ENCODE measurements at places on chromosomes 4 and X. TPM values are rescaled to one million over a fixed set of nuclear protein-coding genes. Genes with fewer than 3 reads are reported as not detected.

The TRPC3 gene
- 3.9 TPM for total RNA-seq

The TMEM271 gene
- total RNA-seq: not detected

The MAP7D2 gene
- 1.7 TPM for total RNA-seq

The NALF2 gene
- not detected for total RNA-seq

The FAM47A gene
- not detected for total RNA-seq

The C4orf51 gene
- not detected for total RNA-seq

The DACH2 gene
- total RNA-seq: under 0.01 TPM

The PDGFRA gene
- 69.4 TPM for total RNA-seq

The ADGRG2 gene
- under 0.01 TPM for total RNA-seq

The CT45A1 gene
- not detected for total RNA-seq

The SPOCK3 gene
- 1.0 TPM for total RNA-seq

The SRPX gene
- total RNA-seq: 110 TPM

The SHOX gene
- not detected for total RNA-seq

The CA5B gene
- 10.1 TPM for total RNA-seq

The CXCL6 gene
- total RNA-seq: 2.5 TPM

The MAGED4B gene
- total RNA-seq: 36.6 TPM

The PFKFB1 gene
- total RNA-seq: 0.45 TPM

The HHIP gene
- 3.0 TPM for total RNA-seq

The GIMD1 gene
- total RNA-seq: not detected

The HSFX3 gene
- total RNA-seq: not detected

The FAAH2 gene
- not detected for total RNA-seq

The WAS gene
- total RNA-seq: 0.17 TPM

The PYURF gene
- 78.0 TPM for total RNA-seq

The ADH1B gene
- 2.9 TPM for total RNA-seq

The HAND2 gene
- total RNA-seq: 0.30 TPM

The RAB9B gene
- under 0.01 TPM for total RNA-seq

The DSPP gene
- total RNA-seq: not detected

The GABRG1 gene
- not detected for total RNA-seq

The UPF3B gene
- total RNA-seq: 2.1 TPM

The UCHL1 gene
- 898 TPM for total RNA-seq

The HTN3 gene
- total RNA-seq: not detected

The HTR2C gene
- total RNA-seq: not detected

The P2RY10 gene
- not detected for total RNA-seq

The TNMD gene
- not detected for total RNA-seq

The ARHGAP36 gene
- not detected for total RNA-seq

The SLITRK4 gene
- total RNA-seq: 0.17 TPM

The ZNF330 gene
- 15.3 TPM for total RNA-seq

The ZCCHC12 gene
- 0.15 TPM for total RNA-seq

The KLF8 gene
- total RNA-seq: 0.59 TPM

The RIPPLY1 gene
- total RNA-seq: not detected

The GRID2 gene
- total RNA-seq: 0.15 TPM

The NDNF gene
- 0.59 TPM for total RNA-seq

The IQCM gene
- not detected for total RNA-seq

The MRFAP1 gene
- total RNA-seq: 221 TPM

The AKAP17A gene
- total RNA-seq: 19.5 TPM

The LGI2 gene
- total RNA-seq: not detected
